Stimulated activated CD8-positive, alpha-beta memory T cell treated with anti-CD3 and anti-CD28 coated beads, Interleukin-7, amount 100 ng/mL, for 4 hours (primary cell): ENCODE measurements at places on chromosomes 1 and 21.

DNA sequence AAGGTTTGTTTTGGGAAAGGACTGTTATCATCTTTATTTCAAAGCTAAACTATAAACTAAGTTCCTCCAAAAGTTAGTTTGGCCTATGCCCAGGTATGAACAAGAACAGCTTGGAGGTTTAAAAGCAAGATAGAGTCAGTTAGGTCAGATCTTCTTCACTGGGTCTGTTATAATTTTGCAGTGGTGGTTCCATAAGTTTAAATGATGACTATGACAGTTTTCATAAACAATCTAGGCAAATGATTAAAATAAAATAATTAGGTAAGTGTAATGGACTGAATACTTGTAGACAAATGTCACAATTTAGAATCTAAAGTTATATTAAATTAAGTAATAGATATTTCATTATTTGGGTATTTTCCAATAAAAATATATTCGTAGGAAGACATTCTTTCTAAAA is 21.4 kb upstream of the PLA2G5 start:
- DNase-seq = no peak

DNA sequence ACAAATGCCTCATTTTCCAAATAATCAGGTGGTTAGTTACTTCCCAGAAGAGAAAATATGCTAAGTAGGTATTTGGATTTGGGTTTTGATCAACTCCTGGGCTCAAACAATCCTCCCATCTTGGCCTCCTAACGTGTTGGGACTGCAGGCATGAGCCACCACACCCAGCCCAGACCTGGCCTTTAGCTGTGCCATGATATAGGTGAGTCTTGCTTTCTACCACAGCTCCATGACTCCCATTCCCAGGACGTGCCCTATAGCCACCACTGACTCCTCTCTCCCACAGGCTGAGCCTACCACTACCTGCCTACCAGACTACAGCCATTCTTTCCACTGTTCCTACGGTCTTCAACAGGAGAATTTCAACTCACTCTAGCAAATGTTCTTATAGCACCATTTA is 1.8 kb upstream of the SLC1A7 start:
- DNase-seq = no peak

DNA sequence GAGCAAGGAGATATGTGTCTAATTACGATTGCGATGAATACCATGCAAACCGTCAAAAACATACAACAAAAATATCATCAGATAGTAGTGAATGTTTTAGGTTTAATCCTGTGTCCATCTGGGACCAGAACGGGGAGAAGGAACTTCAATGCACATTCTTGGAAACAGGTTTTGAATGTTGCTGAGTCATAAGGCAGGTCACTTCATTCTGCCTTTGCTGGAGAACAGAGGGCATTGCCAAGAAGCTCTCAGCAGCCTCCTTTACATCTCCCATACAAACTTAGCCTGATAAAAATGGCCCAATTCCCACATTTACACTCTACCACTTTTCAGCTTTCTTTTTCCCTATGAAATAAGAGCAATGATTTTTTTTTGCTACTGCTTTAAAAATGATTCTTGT is 78.0 kb upstream of the KCNJ6 start:
- no peak for DNase-seq

DNA sequence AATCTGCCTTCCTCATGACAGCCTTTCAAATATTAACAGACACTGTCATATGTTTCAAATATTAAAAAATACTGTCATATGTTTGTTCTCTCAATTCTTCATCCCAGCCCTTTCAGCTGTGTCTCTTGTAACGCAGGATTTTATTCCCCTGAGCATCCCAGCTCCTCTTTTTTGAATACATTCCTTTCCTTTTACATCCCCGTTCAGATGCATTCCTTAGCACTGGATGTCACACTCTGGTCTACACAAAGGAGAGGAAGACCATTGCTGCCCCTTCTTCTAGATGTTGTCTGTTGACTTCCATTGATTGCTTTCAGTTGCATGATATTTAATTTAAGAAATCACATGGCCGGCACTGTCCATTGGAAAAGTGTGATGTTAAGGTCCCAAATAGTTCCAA is 117.4 kb upstream of the PAXBP1 start:
- no peak for DNase-seq

DNA sequence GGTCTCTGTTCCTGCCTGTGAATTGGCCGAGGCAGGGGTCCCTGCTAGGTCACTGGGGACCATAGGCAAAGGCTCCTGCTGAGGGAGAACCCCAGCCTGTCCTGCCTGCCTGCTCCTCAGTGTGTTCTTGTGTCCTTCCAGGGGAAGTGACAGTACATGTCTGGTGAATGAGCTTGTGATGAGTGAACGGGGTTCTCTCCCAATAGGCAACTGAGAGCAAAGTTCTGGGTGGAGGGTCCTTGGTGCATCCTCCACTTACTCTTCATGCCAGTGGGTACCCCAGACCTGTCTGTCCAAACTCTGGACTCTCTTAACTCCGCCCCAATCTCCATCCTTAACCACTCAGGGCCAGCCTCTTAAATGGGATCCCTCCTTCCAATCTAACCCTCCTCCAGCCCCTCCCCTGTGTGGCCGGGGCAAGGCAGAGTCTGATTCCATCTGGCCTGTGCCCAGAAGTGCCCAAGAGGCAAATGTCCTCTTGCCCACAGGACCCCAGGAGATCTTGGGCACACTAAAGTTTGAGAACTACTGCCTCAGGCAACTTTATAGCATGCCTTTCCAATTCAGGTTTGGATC is 2.0 kb downstream of the XKR8 start:
- no peak for DNase-seq

- DNase-seq = no peak
These were observed 18.0 kb downstream of the ALDH4A1 start for GRCh38 chr1:18884419-18884717.

DNA sequence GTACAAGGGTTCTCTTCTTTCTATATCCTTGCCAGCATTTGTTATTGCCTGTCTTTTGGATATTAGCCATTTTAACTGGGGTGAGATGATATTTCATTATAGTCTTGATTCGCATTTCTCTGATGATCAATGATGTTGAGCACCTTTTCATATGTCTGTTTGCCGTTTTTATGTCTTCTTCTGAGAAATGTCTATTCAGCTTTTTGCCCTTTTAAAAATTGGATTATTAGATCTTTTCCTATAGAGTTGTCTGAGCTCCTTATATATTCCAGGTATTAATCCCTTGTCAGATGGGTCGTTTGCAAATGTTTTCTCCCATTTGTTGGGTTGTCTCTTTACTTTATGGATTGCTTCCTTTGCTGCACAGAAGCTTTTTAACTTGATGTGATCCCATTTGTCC is 19.4 kb upstream of the MRPS14 start:
- DNase-seq = no peak

GRCh38 chr1:3146907-3147306 is 77.9 kb downstream of the PRDM16 start:
- no peak for DNase-seq

- DNase-seq = no peak
These were observed at the start of gene KIF17 for GRCh38 chr1:20717452-20718342. TSS of gene KIF17 (minus strand) at chr1:20718007. CDS start at chr1:20717706, 301 bp downstream.

- no peak for DNase-seq
These were observed 2.1 kb upstream of the LCE2C start for GRCh38 chr1:152673016-152673415.

DNA sequence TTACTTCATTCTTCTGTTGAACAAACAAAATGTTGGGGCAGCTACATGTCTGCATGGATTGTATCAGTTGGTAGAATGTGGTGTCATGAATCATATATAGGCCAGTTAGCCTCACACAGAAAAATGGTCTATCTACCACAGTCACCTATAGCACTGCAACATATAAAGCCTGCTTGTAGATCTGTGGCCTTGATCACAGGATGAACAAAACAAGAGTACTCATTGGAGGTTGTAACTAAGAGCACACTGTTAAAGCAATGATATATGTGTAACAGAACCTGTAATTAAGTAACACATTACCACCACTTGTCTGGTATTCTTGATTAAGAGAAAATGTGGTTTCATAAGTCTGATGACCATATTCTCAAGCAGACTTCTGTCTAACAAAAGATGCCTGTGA is 167.3 kb upstream of the SGIP1 start:
- DNase-seq = no peak

GRCh38 chr1:146013559-146013922 is 8.0 kb downstream of the HJV start:
- DNase-seq = no peak

GRCh38 chr1:2061065-2061778 is 11.0 kb downstream of the PRKCZ start:
- DNase-seq = no peak
